ENCODE measurements at places on chromosomes 7 and 10.
A peak's percentile ranks its signal among the peaks of the same experiment; 100 is the strongest.

DNA sequence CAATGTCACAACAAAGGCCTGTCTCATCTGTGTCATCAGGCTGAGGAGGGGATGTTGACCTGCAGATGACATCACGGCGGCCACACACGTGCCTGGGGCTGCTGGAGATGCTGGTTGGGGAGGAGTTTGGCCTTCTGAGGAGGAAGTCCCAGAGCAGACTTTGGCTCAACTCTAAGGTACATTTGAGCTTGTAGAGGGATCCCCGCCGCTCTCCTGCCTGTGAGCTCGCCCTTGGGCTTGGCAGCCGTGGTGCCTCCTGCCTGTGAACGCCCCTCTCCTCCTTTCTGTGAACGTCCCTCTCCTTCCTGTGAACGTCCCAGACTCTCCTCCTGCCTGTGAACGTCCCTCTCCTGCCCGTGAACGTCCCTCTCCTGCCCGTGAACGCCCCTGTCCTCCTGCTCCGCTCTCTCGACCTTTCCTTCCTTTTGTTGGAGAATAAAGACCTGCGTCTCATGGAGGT is 176.4 kb downstream of the DNAJB6 start:
- DNase-seq, result no peak

DNA sequence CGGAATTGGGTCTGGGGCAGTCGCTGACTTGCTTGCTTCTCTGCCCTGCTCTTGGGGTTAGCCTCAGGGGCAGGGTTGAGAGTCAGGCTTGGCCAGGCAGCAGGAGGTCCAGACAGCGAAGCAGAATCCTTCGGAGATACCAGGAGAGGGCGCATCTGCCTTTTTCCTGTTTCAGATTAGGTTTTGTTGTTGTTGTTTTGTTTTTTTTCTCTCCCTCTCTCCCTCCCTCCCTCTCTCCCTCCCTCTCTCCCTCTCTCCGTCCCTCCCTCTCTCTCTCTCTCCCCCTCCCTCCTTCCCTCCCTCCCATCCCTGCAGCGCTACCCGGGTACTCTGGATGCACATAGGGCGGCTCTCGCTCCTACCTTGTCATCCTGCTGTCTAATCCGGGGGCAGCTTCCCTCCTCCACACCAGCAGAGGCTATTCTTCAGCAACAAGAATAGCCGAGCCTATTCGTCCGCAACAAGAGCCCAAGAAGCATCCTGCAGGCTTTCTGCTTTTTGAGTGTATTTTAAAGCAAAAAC is 758 bp upstream of the OPTN start:
- DNase-seq, result peak; percentile 15

DNA sequence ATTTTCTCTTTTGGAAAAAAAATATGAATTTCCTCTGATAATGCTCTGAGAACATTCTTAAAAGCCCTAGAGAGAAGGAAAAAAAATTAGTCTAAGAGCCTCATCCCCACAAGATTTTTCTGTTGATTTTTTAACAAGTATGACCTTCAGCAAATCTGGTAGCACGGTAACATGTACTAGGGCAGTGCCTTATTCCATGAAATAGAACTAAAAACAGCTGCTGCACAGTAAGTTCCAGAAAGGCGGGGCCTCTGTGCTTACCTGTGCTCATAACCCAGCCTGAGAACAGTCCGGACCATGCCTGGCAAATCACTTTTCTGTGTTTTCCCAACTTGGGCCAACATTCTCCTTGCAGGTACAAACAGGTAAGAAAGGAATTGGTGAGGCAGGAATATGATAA is 519.1 kb upstream of the AKR1E2 start:
- no peak for DNase-seq

- no peak for DNase-seq
Measured at GRCh38 chr10:13140627-13141190, 20.6 kb upstream of the MCM10 start.

GRCh38 chr10:77093126-77093525 is 544.5 kb downstream of the KCNMA1 start:
- DNase-seq, result no peak

DNA sequence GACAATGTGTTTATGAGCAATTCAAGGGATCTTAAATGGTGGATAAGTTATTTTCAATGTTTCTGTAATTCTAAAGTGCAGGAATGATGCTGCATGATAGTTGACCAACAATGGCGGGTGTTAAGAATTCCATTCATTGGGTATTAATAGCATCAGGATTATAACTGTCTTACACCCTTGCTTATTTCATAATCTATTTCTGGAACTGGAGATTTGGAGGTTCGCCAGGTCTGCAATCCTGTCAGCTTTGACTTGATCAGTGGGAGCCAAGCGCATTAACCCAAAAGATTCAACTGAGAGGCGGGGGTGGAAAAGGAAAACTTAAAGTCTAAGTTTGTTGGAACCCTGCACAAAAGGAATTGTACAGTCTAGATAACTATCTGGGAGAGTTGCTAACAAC is 114.9 kb upstream of the ZEB1 start:
- DNase-seq, result no peak

- no peak for DNase-seq
Measured at GRCh38 chr10:126926568-126926967, 21.3 kb downstream of the DOCK1 start.

DNA sequence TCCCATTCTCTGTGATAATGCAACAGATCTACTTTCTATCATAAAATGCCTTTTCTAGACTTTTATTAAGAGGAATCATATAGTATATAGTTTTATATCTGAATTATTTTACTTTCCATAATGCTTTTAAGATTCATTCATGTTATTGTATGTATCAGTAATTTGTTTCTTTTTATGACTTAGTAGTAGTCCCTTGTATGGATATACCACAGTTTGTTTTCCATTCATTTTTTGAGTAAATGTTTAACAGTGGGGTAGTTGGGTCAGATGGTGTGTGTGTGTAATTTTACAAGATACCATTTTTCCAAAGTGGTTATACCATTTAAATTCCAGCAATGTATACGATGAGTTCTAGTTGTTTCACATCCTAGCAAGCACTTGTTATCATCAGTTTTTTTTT is 10.4 kb downstream of the PIK3CG start:
- DNase-seq, result no peak

- DNase-seq, result no peak
Measured at GRCh38 chr7:105016068-105016708, 2.2 kb downstream of the KMT2E start.

DNA sequence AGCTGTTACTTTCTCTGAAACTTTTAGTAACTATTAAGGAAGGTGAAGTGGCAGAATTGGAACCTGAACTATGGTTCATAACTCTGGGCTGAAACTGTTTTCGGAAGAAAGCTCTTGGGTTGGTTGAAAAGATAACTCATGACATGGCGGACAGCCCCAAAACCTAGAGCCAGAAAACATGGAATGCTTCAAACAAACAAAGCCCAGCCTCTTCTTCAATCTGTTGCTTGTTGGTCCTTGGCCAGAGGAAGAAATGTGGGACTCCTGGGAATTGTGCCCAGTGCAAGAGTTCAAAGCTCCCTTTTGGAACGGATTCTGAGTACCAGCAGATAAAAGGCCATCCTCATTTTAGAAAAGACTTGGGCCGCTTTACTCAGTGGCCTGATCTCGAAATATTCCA is 52.9 kb upstream of the CACNB2 start:
- DNase-seq, result no peak

GRCh38 chr10:121599947-121600346 is 1.7 kb upstream of the FGFR2 start:
- no peak for DNase-seq

- peak; percentile 52 for DNase-seq
Measured at GRCh38 chr7:148575640-148576411, 14.7 kb upstream of the C7orf33 start.

GRCh38 chr7:142337054-142338001 is 79.5 kb upstream of the PRSS58 start:
- DNase-seq, result no peak

- DNase-seq, result no peak
Measured at GRCh38 chr7:143042790-143043271, 9.3 kb upstream of the OR6V1 start.

- DNase-seq, result no peak
Measured at GRCh38 chr7:98165827-98166667, 45.2 kb upstream of the BHLHA15 start.

DNA sequence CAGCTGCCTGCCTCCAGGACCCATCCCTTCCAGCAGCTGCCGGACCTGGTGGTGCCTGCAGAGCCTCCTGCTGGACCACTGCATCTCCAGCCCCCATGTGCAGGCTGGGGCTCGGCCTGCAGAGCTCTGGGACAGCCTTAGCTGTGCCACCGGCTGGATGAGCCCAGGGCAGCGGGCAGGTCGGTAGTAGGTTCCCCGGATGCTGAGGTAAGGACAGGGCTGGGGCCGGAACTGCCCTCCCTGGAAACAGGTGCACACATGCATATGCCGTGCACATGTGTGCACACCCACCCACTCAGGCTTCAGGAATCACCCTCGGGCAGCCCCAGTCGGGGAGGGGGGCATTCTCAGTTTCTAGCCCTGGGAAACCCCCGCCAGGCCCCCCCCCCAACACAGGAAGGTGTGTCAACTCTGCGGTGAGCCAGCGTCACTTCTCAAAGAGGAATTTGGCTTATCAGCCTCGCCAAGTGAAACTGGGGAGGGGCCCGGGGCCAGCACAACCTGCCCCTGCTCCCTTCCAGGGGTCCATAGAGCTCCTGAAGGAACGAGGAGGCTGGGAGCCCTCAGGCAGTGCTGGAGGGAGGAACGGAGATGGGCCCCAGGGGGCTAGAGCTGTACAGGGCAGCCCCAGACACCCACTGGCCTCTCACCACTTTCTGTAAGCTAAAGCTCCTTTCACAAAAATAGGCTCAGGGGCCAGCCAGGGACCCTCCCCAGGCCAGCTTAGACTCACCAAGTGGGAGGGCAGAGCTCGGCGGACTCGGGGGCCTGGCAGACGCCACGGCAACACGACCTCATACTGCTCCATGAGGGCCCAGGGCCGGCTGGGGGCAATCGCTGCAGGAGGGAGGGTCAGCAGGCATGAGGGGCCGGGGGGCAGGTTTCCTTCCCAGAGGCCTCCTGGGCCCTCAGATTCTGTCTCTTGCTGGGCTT is 1.7 kb downstream of the ADAM8 start:
- peak; percentile 80 for DNase-seq

- no peak for DNase-seq
Measured at GRCh38 chr10:93445978-93446720, 36.0 kb downstream of the MYOF start.

DNA sequence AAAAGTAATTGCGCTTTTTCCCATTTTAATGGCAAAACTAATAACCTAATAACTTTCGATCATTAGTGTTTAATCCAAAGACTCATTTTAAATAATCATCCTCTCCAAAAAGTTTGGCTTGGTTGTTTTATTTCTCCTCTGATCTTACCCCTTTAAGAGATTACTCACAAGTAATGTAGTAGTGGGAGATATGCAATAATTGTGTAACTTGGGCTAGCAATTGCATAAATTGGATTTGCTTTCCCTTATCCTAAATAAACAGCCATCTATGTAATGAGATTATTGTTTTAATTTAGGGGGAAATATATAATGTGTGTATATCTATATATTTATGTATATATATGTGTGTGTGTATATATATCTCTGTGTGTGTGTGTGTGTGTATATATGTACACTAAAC is 82.5 kb downstream of the RNLS start:
- no peak for DNase-seq

DNA sequence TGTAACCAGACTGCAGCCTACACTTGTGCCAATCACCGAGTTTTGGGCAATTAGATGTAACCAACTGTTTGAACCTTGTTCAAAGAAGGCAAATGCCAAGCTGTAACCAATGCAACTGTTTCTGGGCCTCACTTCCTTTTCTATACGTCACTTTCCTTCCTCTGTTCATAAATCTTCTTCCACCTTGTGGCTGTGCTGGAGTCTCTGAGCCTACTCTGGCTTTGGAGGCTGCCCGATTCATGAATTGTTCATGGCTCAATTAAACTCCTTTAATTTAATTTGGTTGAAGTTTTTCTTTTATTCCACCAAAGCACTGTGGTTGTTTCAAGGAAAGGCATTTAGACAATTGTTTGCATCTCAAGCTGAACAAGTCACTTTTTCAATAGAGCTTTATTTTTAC is 43.5 kb upstream of the UCN3 start:
- DNase-seq, result no peak

- DNase-seq, result no peak
Measured at GRCh38 chr7:757741-758163, 30.7 kb upstream of the PRKAR1B start.

DNA sequence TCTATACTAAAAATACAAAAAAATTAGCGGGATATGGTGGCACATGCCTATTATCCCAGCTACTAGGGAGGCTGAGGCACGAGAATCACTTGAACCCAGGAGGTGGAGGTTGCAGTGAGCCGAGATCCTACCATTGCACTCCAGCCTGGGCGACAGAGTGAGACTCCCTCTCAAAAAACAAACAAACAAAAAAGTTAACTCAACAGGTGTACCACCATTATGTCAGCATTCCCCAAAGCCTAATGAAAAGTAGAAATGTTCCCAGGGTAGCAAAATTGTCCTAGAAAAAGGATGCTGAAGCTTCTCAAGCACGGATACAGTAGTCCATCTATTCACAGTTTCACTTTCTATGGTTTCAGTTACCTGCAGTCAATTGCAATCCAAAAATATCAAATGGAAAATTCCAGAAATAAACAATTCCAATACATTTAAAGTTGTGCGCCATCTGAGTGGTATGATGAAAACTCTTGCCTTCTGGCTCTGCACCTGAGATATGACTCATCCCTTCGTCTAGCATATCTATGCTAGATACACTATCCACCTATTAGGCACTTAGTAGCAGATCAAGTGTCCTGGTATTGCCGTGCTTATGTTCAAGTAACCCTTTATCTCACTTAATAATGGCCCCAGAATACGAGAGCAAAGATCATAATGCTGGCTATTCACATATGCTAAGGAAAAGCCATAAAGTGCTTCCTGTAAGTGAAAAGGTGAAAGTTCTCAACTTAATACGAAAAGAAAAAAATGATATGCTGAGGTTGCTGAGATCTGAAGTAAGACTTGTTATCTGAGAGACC is 37.2 kb upstream of the SLC35G1 start:
- DNase-seq, result no peak

- no peak for DNase-seq
Measured at GRCh38 chr10:114021154-114021553, 22.5 kb upstream of the ADRB1 start.

DNA sequence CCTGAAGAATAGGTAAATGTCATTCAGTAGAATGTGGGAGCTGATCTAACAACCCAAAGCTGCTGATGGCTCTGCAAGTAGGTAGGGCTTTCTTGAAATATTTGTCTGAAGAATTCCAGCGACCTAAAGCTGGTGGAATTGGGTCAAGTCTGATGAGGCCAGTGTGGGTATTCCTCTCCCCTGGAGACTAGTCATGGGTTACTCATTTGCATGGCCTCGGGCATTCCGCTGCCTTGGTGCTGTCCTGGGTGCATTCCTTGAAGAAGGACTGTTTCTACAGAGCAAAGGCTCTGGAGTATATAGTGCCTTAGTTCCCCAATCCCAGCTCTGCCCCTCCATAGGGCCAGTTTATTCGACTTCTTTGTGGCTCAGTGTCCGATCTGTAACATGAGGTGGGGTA is 19.2 kb downstream of the PDK4 start:
- DNase-seq, result no peak

Measured in activated T-helper 9 cell treated with anti-CD3 and anti-CD28 coated beads, Interleukin-2, amount 50 U/mL, for 16 hours (primary cell).